Fibroblast of the aortic adventitia (primary cell): ENCODE measurements at places on chromosomes 1 and 21. TPM values are rescaled to one million over a fixed set of nuclear protein-coding genes. Genes with fewer than 3 reads are reported as not detected.

DNA sequence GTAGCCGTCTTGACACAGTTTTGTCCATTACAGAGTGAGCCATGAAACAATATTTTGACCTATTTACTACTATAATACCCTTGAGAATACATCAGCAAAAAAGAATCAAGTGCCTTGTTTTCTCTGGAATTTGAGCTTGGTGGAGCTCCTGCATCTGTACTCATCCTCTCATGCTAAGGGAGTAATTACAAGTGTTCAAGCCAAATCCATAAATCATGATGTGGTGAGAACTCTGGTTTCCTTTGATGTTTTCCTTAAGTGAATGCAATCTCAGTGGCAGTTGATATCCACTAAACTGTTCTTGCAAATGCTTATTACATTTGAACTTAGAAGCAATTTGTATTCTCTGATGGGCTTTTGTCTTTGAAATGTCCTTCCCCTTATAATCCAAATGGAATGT, 824.6 kb upstream of the TMPRSS15 start:
- no peak for DNase-seq

GRCh38 chr1:193569096-193569982, 382.9 kb upstream of the B3GALT2 start:
- peak; percentile 53 for DNase-seq

GRCh38 chr21:41648591-41649031, 118.2 kb downstream of the RIPK4 start:
- peak; percentile 92 for DNase-seq

- DNase-seq = peak; percentile 14
Observed at GRCh38 chr1:33517596-33518250, 45.3 kb downstream of the ZSCAN20 start.

GRCh38 chr21:25176637-25177412, 430.5 kb downstream of the MRPL39 start:
- DNase-seq = no peak

Gene TTLL7
- 16.0 and 20.9 TPM in 2 replicates for total RNA-seq
